NAMALWA (cell line): ENCODE measurements at places on chromosomes 12 and 14.

DNA sequence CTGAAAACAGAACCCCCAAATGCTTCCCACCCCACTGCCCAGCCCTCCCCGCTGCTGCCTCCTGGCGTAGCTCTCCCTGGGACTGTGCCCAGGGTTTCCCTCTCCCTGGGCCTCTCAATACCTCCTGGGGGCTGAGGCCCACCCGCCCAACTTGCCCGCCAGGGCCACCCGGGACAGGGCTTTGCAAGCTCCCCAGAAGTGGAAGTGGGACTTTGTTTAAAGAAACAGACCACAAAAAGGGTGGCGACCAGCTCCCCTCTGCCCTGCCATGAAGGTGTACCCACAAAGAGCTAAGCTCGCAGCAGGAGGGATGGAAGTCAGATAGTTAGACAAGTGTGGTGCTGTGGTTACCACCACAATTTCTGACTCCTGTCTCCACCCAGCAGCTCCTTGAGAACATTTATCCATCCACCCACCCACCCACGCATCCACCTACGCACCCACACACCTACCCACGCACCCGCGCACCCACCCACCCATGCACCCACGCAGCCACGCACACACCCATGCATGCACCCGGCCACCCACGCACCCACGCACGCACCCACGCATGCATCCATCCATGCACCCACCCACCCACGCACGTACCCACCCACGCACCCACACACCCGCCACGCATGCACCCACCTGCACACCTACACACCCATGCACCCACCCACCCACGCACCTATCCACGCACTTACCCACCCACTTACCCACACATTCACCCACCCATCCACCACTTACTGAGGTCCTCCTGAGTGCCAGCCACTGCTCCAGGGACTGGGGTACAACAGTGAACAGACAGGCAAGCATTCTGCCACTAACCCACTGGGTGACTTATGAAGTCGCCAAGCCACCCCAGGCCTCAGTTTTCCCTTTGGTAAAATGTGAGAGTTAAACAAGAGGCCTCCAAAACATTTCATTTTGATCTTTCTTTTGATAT is 127.3 kb downstream of the SCARB1 start:
- no peak for DNase-seq

- no peak for DNase-seq
Measured at GRCh38 chr14:95478818-95479217, 37.6 kb downstream of the SYNE3 start.

DNA sequence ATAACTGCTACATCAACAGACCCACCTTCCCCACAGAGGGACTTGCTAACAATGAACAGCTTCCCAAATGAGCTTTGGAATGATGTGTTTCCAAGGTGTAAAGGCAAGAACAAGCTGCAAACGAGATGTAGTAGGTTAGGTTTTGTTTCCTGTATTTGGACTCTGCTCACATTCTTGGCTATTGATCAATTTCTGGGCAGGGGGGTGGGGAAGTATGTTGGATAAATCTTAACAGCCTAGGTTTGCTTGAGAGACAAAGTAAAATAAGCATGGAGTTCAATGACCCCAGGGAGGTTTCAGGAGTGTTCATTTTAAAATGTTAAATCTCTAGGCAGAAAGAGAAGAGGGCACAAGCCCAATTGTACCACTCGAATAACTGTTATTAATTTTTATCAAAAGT is 146.6 kb downstream of the DPY19L2 start:
- DNase-seq, result no peak

- no peak for DNase-seq
Measured at GRCh38 chr14:90456551-90456950, 59.7 kb downstream of the CALM1 start.

DNA sequence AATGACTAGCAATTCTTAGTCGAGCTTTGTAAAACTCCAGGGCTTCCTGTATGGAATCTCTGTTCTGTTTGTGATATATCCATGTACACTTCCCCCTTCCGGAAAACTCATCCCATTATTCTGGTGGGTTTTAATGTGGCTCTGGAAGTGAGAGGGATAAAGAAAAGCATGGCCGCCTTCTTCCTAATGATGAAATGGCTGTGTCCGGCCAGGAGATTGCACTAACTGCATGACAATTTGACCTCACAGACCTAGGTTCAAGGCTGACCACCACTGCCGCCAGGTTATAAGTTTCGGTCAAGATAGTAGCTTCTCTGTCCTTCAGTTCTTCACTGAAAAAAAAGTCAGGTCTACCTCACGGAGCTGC is 41.0 kb upstream of the NPAS3 start:
- no peak for DNase-seq

DNA sequence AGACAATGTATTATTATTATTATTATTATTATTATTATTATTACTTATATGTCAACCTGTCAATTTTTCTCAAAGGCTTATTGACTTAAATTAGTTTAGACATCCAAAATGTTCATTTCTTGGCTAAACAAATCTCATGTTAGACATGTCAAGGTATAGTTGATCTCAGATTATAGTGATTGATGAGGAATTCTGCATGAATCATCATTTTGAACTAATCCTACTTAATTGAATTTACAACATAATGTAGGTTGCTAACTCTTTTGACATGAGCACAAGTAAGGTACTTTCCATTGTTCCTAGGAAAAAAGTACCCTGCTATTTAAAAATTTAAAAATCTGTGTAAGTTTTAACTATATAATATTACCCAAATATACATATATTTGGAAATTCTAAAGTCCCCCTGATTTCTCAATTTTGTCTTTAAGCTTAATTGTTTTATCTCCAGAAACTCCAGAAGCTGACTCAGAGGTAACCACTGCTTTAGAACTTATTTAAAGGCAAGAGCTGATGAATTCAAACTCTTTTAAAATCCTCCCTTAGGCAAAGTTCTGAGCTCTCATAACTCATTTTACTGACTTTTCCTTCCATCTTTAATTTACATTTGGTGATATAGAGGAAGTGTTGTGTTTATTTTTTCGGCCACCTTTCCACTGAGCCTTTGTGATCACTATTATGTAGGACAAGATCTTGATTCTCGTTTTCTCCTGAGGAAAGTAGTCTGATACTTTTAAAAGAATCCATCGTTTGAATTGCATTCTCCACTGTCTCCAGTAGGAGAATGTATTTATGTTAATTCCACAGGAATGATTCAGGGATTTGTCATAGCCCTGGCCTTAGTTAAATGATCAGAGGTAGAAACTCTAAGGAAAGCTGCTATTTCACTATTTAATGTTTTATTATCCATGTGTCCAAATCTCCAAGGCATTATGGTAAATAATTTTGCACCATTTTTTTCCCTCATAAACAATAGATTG is 1304.5 kb downstream of the AACS start:
- DNase-seq, result no peak
